Foreskin keratinocyte (primary cell): ENCODE measurements at places on chromosomes 5 and 9. TPM values are rescaled to one million over a fixed set of nuclear protein-coding genes. Genes with fewer than 3 reads are reported as not detected.

- DNase-seq = no peak
Observed at GRCh38 chr5:116137544-116138378, 52.9 kb downstream of the COMMD10 start.

DNA sequence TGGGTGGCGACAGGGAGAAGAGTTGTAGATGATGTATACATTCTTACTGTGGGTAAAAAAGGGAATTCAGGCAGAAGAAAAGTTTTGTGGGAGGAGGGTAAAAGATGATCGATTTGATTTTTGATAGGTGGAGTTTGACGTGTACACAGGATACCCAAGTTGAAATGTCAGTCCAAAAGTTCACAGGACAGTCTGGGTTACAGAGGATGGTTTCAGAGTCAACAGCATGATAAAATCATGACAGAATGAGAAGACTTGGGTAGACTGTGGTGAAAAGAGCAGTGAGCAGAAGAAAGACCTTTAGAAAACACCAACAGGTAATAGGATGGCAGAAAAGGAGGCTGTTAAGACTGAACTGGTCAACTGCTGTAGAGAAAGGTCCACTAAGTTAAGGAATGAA is 72.2 kb upstream of the FRRS1L start:
- no peak for DNase-seq

GRCh38 chr9:130501639-130502038 is 56.9 kb downstream of the ASS1 start:
- no peak for DNase-seq

GRCh38 chr9:17318821-17319320 is 184.0 kb downstream of the CNTLN start:
- DNase-seq = peak; percentile 19

DNA sequence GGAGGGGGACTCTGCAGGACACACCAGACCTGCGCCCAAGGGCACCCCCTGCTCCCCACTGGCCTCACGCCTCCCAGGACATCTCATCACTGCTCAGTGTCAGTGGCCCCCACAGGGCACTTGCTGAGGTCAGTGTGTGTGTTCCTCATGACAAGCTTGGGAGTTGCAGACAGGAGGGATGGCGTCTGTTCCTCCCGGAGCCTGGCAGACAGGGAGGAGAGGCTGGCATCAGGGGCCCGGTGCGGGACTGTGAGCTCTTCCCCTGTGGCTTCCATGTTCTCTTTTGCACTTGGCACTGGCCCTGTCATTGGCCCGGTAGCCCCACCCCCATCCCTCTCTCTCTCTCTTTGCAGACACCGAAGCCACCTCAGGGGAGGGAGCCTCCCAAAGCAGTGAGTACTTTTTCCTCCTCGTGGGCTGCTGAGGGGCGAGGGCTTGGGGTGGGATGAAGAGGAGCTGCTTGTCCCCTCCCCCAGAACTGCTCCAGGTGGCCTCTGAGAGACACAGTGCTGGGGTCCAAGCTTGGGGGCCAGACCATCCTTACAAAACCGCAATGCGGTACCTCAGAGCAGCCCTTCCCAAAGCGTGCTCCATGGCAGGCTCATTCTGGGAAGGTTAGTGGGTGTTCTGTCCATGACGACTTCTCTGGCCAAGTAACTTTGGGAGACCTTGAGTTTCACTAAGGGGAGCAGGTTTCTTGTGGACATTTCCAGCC is 75.7 kb downstream of the AMBP start:
- no peak for DNase-seq

DNA sequence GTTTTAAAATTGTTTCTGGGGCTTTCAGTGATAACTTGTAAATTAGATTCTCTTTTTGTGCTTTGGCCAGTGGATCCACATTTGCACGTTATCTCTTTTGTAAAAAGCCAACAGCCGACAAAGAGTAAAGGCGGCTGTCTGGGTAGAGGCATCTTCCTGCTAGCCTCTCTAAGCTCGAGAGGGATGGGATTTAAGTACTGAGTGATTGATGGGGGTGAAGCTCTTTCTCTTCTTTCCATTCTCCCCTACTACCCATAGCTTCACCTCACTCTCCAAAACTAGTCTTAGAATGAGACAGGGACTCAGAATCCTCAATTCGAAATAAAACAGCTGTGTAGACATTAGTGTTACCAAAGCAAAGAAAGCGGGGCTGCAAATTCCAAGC is 3.4 kb downstream of the PBX3 start:
- no peak for DNase-seq

DNA sequence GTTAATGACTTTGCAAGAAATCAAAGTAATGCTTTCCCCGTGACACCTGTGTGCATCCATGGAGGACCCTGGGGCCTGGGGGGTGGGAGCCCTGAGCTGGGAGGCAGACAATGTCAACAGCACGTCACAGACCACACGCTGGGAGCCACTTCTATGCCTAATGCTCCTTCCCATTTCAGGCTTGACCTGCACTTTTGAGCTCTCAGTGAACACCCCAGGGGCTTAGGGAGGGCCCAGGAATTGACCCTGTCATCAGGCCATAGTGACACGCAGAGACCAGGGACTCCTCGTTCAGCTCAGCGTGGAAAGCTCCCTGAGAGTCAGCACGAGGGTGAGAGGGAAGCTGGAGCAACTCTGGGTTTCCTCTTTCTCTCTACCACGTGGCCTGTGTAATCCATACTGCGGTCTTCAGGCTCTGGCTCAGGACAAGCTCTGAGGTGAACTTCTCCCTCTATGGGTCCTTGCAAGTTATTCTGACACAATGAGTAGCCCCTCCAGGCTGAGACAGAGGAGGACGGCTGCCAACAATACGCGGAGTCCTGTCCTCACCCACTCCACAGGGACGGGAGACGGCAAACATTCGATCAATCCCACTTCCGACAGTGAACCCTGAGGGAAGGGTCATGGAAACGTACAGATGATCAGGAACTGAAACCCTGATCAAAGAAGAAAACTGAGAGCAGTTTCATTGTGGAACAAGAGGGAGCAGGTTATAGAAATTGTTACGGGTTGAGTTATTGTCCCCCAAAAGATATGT is 130.8 kb upstream of the IRX4 start:
- DNase-seq = no peak

IL7R gene
- total RNA-seq = 4.5 and 6.7 TPM in 2 replicates

MED7 gene
- total RNA-seq = 9.6 and 10.9 TPM in 2 replicates
